Cerebellar cortex (tissue), 1 donor: ENCODE measurements at places on chromosomes 5 and 9.

GRCh38 chr5:118919016-118919415 lies 69.3 kb downstream of the DTWD2 start:
- DNase-seq: no peak

- DNase-seq: no peak
Measured at GRCh38 chr5:9930156-9930555, 300.0 kb upstream of the TAS2R1 start.

- DNase-seq: no peak
Measured at GRCh38 chr5:132639706-132640130, 18.3 kb upstream of the IL13 start.

DNA sequence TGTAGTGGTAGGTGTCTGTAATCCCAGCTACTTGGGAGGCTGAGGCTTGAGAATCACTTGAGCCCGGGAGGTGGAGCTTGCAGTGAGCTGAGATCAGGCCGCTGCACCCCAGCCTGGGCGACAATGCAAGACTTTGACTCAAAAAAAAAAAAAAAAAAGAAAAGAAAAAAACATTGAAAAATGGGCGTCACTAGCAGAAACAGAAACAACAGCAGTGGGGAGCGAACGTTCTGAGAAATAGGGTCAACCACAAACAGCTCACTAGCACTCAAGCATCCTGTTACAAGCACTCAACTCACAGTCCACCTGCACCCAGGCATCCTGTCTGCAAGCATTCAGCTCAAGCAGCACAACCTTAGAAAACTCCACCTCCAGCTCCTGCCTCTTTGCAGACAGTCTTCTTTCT lies 17.2 kb downstream of the TRIM14 start:
- no peak for DNase-seq

DNA sequence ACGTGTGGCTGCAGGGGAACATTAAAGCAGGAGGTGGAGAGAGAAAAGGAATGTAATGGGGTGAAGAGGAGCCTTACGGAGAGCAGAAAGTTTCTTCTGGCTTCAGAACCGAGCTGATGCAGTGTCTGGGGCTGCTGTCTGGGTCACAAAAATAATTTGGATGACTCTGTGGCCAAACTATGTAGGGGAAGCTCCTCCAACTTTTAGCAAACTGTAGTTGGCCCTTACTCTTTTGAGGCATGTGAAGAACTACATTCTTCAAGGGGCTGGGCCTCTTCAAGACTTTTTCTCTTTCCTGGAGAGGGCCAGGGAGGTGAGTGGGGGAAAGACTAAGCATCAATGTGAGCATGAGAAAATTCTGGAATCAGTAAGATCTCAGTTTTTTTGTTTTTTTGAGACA lies 31.9 kb upstream of the SPARC start:
- no peak for DNase-seq

DNA sequence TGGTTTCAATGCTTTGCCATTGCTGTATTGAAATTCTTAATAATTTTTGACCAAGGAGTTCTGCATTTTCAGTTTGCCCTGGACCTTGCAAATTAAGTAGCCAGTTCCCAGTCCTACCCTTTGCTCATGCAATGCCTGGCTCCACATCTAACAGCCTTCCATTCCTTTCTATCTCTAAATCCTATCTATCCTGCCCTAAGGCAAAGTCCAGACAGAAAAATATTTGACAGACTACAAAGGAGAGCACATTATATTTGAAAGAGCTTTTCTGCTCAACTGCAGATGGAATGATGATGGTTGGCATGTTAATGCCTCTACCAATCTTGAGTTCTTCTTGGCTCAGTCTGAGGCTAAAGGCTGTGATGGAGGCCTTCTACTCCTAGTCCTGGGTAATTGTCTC lies 15.5 kb downstream of the SLC22A4 start:
- DNase-seq: no peak

DNA sequence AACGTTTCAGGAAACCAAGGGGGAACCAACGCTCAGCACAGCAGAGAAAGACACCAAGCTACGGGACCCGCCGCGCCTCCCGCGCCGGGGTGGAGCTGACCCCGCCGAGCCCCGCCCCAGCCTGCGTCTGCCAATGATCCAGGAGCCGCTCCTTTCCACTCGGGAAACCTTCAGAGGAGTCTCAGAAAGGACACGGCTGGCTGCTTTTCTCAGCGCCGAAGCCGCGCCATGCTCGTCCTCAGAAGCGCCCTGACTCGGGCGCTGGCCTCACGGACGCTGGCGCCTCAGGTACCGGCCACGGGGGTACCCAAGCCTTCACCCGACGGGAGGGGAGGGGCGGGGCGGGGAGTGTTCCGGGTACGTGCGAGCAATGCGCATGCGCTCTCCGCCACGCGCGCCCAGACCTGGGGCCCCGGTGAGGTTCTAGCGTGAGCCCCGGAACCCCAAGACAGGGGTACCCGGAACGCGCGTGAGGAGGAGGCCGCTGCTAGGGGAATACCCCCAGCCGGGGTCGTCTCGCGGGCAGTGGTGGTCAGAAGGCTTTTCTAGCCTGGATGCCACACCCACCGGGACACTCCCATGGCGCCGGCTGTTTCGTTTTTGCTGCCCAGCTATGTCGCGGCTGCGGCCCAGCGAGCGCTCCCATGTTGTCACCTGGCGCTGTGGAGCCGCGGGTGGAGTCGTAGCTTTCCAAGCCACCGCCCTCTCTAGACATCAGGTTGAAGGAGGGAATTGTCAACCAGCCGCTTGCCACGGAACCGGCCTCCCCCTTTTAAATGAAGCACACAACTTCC lies at the start of gene NIPSNAP3A:
NIPSNAP3A (plus strand) TSS at position 119 of the 794 bp plus-strand sequence; CDS start at position 229, 110 bp downstream.
- peak; percentile 83 for DNase-seq

GRCh38 chr5:138554143-138554542 lies 11.1 kb upstream of the ETF1 start:
- DNase-seq: no peak

GRCh38 chr5:88536146-88536545 lies 267.5 kb upstream of the TMEM161B start:
- DNase-seq: no peak

GRCh38 chr5:109709225-109709624 lies 19.5 kb downstream of the MAN2A1 start:
- DNase-seq: no peak

- no peak for DNase-seq
Measured at GRCh38 chr9:3862561-3862960, 336.8 kb upstream of the RFX3 start.

DNA sequence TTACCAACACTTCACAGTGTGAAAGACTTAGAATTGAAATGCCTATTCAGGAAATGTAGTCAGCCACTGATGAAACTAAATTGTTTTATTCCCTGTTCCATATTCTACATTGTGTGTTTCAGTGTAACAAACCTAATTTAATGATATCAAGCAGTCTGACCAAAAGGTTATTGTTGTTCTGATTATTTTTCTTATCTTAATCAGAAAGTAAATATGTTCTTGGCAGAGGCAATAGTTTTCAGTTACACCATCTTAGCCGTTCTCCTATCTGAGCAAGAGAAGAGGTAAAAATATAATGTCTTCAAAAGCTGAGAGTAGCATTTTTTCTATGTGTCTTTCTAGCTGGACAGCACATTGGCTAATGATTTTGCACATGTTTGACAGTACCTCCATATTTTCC lies 17.1 kb downstream of the CDC26 start:
- no peak for DNase-seq

- no peak for DNase-seq
Measured at GRCh38 chr5:57012511-57012910, 60.6 kb upstream of the MIER3 start.

- DNase-seq: peak; percentile 50
Measured at GRCh38 chr5:119453040-119453373, 710 bp downstream of the HSD17B4 start.
